Lower lobe of right lung (tissue), 2 donors: ENCODE measurements at places on chromosomes 12 and 14.

DNA sequence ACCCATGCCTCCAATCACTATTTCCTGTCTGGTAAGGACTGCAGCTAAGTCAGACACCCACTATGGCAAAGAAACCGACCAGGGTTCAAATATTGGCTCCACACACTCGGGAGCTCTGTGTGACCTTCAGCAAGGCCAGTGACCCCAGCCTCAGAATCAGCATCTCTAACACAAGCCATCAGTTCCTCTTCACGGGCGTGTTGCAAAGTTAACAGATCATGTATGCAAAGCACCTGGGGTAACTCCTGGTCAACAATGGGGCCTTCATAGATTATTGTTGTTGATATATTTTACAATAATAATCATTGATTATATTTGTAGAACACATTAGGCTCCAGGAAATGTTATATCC is 6.2 kb upstream of the FAM222A start:
- H3K27ac ChIP-seq = no peak overlapping the region
- DNase-seq = no peak
- peaks cover 23% of the 10 kb centered on the region for H3K27me3 ChIP-seq

GRCh38 chr14:33671556-33671955 is 279.3 kb downstream of the EGLN3 start:
- H3K4me3 ChIP-seq = no peak overlapping the region
- H3K27ac ChIP-seq = no peak overlapping the region
- no peaks in the 10 kb centered on the region for H3K4me1 ChIP-seq
- H3K36me3 ChIP-seq = no peaks in the 10 kb centered on the region

DNA sequence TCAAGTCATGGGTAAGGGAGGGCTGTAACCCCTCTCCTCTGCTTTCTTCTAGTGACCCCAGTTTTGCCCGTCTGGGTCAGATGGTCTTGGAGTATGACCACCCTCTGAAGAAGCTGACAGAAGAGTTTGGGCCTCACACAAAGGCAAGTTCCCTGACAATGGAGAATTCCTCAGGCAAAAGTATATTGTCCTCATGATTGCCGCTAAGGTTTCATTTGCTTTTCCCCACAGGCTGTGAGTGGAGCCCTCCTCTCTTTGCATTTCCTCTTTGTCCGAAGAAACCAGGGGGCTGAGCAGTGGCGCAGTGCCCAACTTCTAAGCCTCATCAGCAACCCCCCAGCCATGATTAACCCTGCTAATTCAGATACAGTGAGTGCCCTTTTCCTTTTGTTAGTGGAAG is 12.1 kb downstream of the NCKAP1L start:
- no peak overlapping the region for H3K4me3 ChIP-seq
- no peak for DNase-seq
- no peak overlapping the region for H3K27ac ChIP-seq

- H3K27ac ChIP-seq = no peak overlapping the region
- no peaks in the 10 kb centered on the region for H3K36me3 ChIP-seq
- H3K27me3 ChIP-seq = no peaks in the 10 kb centered on the region
- DNase-seq = no peak
- no peak overlapping the region for H3K4me3 ChIP-seq
- H3K4me1 ChIP-seq = peaks cover 2% of the 10 kb centered on the region
Measured at GRCh38 chr14:63243646-63244045, 39.4 kb downstream of the RHOJ start.

GRCh38 chr14:103304706-103305105 is 29.3 kb upstream of the EIF5 start:
- no peak overlapping the region for H3K27ac ChIP-seq
- H3K27me3 ChIP-seq = no peaks in the 10 kb centered on the region
- no peak for DNase-seq
- H3K4me3 ChIP-seq = no peak overlapping the region

DNA sequence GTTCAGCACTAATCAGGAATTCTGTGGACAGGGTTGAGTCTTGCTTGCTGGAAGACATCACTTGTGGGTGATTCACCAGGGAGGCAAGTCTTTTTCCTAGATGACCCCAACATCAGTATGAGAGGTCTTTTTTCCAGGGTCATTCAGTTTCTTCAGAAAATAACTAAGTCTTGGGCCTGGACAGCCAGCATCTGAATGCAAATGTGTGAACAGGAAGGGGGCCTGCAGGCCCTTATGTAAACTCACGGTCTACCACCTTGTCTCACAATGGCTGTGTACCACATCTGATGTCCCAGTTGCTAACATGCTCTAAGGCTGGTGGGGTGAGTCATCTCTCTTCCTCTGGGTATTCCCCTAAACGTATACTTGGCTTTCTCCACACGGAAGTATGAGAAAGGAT is 79.2 kb downstream of the HECTD4 start:
- DNase-seq = no peak
- H3K27ac ChIP-seq = no peak overlapping the region
- H3K36me3 ChIP-seq = peaks cover 50% of the 10 kb centered on the region
- H3K4me1 ChIP-seq = no peaks in the 10 kb centered on the region

GRCh38 chr12:78088391-78088832 is 257.7 kb downstream of the NAV3 start:
- no peaks in the 10 kb centered on the region for H3K4me1 ChIP-seq
- DNase-seq = no peak

- peaks cover 14% of the 10 kb centered on the region for H3K4me1 ChIP-seq
- H3K36me3 ChIP-seq = no peaks in the 10 kb centered on the region
- no peak for DNase-seq
- H3K27ac ChIP-seq = no peak overlapping the region
- no peak overlapping the region for H3K4me3 ChIP-seq
Measured at GRCh38 chr12:47160316-47161244, 80.8 kb upstream of the AMIGO2 start.

GRCh38 chr14:97457575-97458085 is 660.4 kb downstream of the VRK1 start:
- no peaks in the 10 kb centered on the region for H3K36me3 ChIP-seq
- no peaks in the 10 kb centered on the region for H3K27me3 ChIP-seq
- DNase-seq = no peak

GRCh38 chr14:80213602-80214001 is 2.3 kb upstream of the DIO2 start:
- no peak for DNase-seq
- no peak overlapping the region for H3K27ac ChIP-seq
- no peaks in the 10 kb centered on the region for H3K27me3 ChIP-seq

DNA sequence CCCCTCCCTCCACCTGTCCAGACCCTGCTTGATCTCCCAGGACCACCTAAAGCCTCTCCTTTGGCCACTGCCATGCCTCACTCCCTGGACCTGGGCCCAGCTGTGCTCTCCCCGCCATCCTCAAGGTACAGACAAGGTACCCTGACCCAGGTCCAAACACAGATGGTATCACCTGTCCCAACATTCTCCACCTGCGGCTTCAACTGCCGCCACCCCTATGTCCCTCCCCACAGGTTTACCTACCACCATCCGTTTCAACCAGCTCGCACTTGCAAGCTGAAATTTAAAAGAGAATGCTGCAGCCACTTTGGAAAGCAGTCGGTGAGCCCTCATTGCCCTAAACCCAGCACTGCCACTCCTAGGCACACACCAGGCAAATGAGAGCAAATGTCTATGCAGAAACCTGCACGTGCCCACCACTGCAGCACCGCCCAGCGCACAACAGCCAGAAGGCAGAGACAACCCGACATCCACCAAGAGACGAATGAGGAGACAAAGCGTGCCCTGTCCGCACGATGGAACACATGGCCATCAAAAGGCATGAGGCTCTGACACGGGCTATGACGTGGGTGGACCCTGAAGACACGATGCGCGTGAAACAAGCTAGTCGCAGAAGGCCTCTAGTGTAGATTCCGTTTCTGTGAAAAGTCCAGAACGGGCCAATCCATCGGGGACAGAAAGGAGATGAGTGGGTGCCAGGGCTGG is 71.0 kb downstream of the RFLNA start:
- no peak for DNase-seq
- H3K36me3 ChIP-seq = peaks cover 75% of the 10 kb centered on the region
- no peak overlapping the region for H3K4me3 ChIP-seq
- H3K4me1 ChIP-seq = peaks cover 41% of the 10 kb centered on the region

GRCh38 chr14:65075628-65076325 is 26.5 kb downstream of the MAX start:
- H3K4me1 ChIP-seq = peaks cover 48% of the 10 kb centered on the region
- H3K27ac ChIP-seq = no peak overlapping the region
- no peaks in the 10 kb centered on the region for H3K27me3 ChIP-seq
- H3K4me3 ChIP-seq = no peak overlapping the region
- no peak for DNase-seq

DNA sequence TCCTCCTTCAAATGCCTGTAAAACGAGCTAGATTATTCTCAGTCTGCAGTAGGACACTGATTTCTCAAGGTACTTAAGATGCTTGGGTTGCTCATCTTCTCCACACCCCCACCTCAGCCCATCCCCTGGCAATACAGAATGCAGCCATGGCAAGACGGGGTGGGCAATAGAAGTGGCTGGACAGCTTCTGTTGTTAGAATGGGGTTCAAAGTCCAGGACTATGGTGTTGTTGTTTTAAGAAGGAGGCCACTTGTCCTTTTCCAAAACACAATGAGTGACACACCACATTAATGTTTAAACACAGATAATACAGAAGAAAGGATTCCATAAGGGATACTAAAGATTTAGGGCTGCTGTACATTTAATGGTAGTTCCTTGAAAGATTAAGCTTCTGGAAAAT is 188.9 kb upstream of the BCL2L14 start:
- no peak for DNase-seq
- H3K4me3 ChIP-seq = no peak overlapping the region
- H3K4me1 ChIP-seq = peaks cover 62% of the 10 kb centered on the region
- H3K36me3 ChIP-seq = peaks cover 35% of the 10 kb centered on the region
- H3K27ac ChIP-seq = no peak overlapping the region

GRCh38 chr14:80705241-80705980 is 236.1 kb downstream of the CEP128 start:
- H3K36me3 ChIP-seq = no peaks in the 10 kb centered on the region
- H3K4me1 ChIP-seq = no peaks in the 10 kb centered on the region

DNA sequence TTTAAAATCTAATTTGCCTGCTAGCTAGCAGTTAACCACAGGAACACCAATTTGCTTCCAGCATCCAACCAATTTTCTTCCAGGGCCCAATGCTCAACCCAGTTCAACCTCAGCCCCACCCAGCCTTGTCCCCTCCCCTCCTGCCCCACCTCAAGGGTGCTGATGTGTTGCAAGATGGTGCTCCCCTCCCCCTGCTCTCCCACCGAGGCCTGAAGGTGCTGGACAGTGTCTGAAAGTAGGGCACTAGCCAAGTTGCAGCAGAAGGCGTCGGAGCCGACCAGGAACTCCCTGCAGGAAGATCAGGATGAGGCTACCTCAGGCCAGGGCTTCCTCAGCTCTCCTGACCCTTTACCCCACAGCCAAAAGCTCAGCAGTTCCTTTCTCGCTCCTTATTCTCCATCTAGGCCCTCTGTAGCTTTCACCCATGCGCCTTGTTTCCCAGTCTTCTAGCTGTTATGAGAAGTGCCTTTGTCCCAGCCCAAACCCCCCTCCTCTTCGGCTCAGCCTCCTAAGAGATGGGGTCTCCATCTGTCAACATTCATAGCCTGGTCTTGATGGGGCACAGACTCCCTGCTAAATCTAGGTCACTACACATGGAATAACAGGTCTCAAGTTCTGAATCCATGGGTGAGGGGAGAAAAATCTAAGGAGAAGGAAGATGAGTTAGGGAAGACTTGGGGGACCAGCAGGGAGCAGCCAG is 3.6 kb downstream of the STAT6 start:
- H3K27me3 ChIP-seq = no peaks in the 10 kb centered on the region
- H3K36me3 ChIP-seq = peaks cover 60% of the 10 kb centered on the region
- H3K4me1 ChIP-seq = peaks cover 35% of the 10 kb centered on the region
- DNase-seq = no peak
- no peak overlapping the region for H3K27ac ChIP-seq

GRCh38 chr12:49985981-49986380 is 13.2 kb downstream of the AQP6 start:
- no peak overlapping the region for H3K4me3 ChIP-seq
- H3K36me3 ChIP-seq = no peaks in the 10 kb centered on the region
- peaks cover 25% of the 10 kb centered on the region for H3K4me1 ChIP-seq
- no peak overlapping the region for H3K27ac ChIP-seq
- DNase-seq = no peak
- no peaks in the 10 kb centered on the region for H3K27me3 ChIP-seq

DNA sequence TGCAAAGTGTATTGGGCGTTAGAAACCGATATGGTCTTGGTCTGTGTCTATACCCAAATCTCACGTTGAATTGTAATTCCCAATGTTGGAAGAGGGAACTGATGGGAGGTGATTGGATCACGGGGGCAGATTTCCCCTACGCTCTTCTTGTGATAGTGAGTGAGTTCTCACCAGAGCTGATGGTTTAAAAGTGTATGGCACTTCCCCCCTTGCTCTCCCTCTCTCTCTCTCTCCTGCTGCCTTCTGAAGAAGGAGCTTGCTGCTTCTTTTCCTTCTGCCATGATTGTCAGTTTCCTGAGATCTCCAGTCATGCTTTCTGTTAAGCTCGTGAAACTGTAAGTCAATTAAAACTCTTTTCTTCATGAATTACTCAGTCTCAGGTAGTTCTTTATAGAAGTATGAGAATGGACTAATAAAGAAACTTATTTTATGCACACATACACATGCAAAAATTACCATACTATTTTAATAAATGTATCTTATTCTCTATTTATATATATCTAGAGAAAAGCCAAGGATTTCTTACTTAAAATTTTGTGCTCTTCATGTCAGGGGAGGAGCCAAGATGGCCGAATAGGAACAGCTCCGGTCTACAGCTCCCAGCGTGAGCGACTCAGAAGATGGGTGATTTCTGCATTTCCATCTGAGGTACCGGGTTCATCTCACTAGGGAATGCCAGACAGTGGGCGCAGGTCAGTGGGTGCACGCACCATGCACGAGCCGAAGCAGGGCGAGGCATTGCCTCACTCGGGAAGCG is 1891.0 kb upstream of the FLRT2 start:
- no peak overlapping the region for H3K4me3 ChIP-seq
- no peak overlapping the region for H3K27ac ChIP-seq
- DNase-seq = no peak
- H3K27me3 ChIP-seq = no peaks in the 10 kb centered on the region
- no peaks in the 10 kb centered on the region for H3K4me1 ChIP-seq

GRCh38 chr14:84493779-84494178 is 1036.2 kb upstream of the FLRT2 start:
- no peaks in the 10 kb centered on the region for H3K4me1 ChIP-seq
- no peaks in the 10 kb centered on the region for H3K36me3 ChIP-seq
- no peak for DNase-seq
- H3K27ac ChIP-seq = no peak overlapping the region
- H3K27me3 ChIP-seq = no peaks in the 10 kb centered on the region
- H3K4me3 ChIP-seq = no peak overlapping the region
